ENCODE measurements at places on chromosomes 11 and 22.

- no peak for DNase-seq
These were observed 145.7 kb upstream of the B3GAT1 start for GRCh38 chr11:134557571-134558257.

DNA sequence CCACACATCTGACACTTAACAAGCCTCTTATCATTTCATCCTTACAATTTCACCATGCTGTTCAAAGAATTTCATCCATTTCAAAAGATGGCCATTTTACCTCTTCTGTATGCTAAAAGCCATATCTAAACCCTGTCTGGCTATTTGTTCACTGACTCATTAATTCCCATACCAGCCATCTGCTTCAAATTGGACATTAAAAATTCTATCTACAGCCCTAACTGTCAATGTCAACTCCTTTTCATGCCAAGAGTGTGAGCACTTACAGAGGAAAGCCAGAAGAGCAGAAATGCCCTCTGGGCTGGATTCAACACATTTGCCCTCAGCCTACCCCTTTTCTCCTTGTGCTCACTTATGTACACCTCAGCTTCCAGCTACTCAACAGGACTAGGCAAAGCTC, 59.2 kb downstream of the SYTL2 start:
- DNase-seq: no peak

- no peak for DNase-seq
These were observed 24.5 kb downstream of the PISD start for GRCh38 chr22:31637447-31637890.

- no peak for DNase-seq
These were observed 26.5 kb downstream of the GRAMD4 start for GRCh38 chr22:46646531-46647215.

GRCh38 chr11:3176487-3176886, 11.4 kb upstream of the OSBPL5 start:
- no peak for DNase-seq

DNA sequence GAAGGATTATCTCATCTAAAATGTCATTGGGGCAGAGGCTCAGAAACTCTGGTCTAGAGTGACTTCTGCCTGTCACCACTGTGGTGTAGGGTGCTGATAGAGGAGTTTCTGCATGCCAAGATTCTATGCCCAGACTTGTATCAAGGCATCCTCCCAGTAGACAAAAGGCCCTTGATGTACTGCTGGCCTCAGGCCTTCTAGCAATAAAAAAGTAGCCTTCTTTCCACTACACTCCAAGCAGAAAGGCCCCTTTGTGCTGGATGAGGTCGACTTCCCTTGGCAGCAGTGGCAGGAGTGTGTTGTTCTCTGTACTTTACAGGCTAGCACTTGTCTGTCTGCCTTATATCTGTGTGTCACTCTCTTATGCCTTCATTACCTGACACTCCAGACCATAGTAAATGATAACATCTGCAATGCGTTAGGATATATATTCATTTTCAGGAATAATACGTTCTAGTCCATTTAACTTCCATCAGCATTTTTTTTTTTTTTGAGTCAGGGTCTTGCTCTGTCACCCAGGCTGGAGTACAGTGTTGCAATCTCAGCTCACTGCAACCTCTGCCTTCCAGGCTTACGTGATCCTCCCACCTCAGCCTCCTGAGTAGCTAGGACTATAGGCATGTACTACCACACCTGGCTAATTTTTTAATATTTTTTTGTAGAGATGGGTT, 49.5 kb upstream of the RRM1 start:
- DNase-seq: no peak

DNA sequence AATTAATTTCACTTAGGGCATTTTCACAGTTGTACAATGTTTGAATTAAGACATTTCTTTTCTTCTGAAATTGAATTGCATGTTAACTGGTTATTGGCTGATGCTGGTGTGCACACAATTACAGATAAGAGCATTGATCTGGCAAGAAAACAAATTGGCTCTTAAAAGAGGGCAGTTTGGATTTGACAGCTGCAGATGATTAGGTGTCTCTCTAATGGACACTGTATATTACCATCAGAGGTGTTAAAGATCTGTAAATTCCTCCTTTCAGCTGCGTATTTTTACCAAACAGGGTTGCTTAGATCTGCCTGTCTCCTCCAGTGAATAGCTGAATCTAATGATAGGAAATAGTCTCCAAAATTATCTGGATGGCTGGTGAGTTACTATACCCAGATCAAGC, 198.5 kb downstream of the BLID start:
- DNase-seq: no peak
